Osteocyte (in vitro differentiated cells): ENCODE measurements at places on chromosomes 4 and X. TPM values are rescaled to one million over a fixed set of nuclear protein-coding genes. Genes with fewer than 3 reads are reported as not detected.

GAGE12F gene
- total RNA-seq: not detected in 2 replicates

- no peak for DNase-seq
Measured at GRCh38 chr4:156778093-156778492, 193.5 kb downstream of the PDGFC start.

- DNase-seq: no peak
Measured at GRCh38 chrX:147827070-147827469, 84.6 kb upstream of the FMR1 start.

- no peak for DNase-seq
Measured at GRCh38 chr4:6855692-6856297, 53.8 kb upstream of the TBC1D14 start.

DNA sequence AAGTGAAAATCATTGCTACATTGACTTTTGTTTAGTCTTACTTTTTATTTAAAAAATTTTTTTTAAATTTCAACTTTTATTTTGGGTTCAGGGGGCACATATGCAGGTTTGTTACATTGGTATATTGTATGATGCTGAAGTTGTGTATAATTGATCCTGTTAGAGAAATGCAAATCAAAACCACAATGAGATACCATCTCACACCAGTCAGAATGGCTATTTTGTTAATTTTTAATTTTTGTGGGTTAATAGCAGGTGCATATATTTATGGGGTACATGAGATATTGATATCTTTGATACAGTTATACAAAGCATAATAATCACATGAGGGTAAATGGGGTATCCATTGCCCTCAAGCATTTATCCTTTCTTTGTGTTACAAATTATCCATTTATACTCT is 34.1 kb downstream of the RBMX2 start:
- no peak for DNase-seq

DNA sequence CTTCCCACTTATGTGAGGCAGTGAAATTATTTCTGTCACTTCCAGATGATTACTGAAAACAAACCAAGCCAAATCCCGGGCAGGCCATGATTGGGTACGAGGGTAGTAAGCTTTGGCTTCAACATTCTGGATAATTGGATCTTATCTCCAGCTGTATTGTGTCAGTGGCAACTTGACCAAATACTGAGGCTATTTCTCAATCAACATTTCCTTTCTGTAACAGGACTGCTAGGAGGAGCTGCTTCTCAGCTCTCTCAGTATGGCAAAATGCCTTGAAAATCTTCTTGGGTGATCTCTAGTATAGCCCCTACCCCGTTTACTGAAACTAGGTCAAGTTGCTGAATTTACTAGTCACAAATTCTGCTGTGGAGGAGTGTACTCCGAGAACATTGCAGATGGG is 169.3 kb upstream of the FRMPD4 start:
- DNase-seq: no peak

- DNase-seq: no peak
Measured at GRCh38 chr4:102868153-102868780, 525 bp upstream of the CISD2 start.

DNA sequence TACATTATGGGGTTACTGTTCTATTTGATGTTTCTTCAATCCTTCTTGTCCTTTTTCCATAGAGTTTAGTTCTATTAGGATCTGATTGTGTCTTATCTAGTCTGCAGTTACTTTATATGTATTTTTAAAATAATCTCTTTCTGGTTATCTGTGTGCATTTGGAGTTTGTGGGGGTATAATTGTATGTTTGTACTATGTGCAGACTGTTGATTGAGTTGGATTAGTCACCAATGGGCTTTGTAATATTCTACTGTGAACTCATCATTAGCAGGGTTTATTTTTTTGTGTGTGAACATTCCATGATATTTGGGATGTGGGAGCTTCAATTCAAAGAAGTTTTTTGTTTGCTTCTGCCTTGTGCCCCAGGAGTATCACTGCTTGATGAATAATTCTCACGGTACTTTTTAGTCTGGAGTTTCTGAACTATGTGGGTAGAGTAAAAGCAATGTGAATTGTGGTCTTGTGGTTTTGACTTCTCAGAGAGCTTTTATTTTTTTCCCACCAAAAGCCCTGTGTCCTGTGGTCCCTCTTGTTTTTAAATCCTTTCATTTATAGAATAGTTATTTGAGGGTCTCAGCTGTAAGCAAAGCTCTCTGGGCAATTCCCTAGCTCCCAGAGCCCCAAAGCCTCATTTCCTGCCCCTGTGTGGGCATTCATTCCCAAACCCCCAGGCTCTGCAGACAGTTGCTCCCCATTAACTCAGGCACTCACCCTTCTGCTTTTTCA is 127.8 kb downstream of the PHKA2 start:
- DNase-seq: no peak

DNA sequence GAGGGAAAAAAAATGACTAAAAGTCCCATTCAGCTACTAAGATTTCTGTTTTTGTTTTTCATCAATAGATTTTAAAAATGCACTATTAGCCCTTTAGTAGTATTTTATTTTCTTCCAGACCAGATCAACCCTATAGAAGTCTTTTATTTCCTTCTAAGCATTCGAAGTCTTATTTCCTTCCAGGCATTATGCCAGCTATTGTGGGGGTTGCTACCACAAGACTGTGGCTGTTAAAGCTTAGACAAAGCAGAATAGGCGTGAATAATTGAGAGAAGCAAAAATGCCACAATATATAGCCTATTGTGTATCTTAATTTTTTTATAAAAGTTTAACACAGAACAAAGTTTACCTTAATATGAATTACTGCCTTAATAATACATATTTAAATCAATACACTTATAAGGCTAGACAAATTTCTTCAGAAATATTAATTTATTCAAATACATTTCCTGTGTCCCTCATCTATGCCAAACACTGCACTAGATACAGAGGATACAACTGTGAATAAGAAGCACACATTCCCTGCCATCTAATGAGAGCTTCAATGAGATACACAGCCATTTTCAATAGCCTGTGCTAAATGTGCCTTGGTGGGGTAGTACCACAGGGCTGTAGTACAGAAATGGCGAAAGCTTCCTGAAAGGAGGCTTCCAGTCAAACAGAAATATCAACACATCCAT is 33.1 kb downstream of the SLC10A7 start:
- no peak for DNase-seq

- DNase-seq: no peak
Measured at GRCh38 chrX:134670134-134670924, 12.1 kb upstream of the PLAC1 start.

DNA sequence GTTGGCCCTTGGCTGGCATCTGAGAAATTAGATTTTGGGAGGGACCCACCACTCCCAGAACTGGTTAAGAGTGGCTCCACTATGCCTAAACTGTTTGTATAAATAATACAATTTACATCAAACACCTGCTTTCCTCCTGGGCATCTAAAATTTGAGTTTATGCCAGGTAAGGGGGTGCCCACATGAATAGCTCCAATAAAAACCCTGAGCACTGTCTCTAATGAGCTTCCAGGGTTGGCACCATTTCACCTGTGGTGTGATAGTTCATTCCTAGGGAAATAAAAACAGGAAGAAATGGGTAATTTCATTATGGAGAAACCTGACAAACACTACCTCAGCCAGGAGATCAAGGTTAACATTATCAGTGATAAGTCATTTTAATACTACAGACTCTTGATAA is 119.7 kb downstream of the FRYL start:
- no peak for DNase-seq
